ENCODE measurements at places on chromosomes 7 and 10. TPM values are rescaled to one million over a fixed set of nuclear protein-coding genes. Genes with fewer than 3 reads are reported as not detected.

DNA sequence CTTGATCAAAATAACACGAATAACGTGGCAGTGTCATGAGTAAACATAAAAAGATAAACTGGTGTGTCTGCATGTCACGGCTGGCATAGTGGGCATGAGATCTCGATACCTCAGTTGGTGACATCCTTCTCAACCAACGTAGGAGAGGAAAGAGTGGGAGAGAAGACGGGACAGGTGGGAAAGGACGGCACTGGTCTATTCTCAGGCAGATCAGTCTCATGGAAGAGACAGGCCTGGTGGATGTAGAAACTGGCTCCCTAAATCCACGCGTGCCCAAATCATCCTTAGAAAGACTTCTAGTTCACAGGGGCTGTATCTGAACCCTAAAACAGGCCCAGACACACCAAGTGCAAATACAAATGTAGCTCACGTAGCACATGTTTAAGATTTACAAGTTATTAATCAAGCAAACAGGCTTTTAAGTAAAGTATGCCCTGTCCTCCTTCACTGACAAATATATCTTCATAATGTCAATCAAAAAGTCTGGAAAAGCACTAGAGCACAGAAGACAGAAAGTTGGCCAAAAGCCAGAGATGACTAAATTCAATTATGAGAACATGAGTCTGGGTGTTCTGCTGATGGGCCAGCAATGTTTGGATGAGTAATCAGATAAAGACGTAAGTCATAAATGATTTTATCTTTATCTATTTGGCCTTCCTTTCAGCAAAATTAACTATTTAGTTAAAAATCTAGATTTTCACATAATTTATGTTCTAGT, 56.3 kb downstream of the SFMBT2 start:
- peak overlapping the region; percentile 14 for H3K27ac ChIP-seq
- H3K4me3 ChIP-seq: no peak overlapping the region
- peaks cover 7% of the 10 kb centered on the region for H3K4me1 ChIP-seq

GRCh38 chr10:125656523-125656922, 26.4 kb downstream of the TEX36 start:
- no peaks in the 10 kb centered on the region for H3K36me3 ChIP-seq
- H3K4me3 ChIP-seq: no peak overlapping the region
- DNase-seq: no peak
- no peak overlapping the region for H3K27ac ChIP-seq
- H3K27me3 ChIP-seq: peaks cover 6% of the 10 kb centered on the region
- H3K4me1 ChIP-seq: no peaks in the 10 kb centered on the region

DNA sequence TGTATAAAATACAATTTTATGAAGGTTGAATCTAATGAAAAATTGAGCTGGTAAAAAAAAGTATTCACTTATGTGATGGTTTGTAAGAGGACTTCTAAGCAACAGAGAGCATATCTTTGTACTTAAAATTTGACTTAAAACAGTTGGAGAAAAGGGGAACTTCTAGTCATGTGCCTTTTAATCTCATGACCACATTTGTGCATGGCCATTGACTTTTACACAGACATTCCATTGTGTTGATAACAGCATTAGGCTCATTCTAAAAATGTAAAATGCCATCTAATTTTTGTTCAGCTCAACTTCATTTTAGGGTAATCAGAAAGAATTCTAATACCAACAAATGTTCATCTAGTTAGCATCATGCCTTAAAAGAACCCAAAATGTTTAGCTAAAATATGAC, 119.9 kb downstream of the HPSE2 start:
- no peaks in the 10 kb centered on the region for H3K27me3 ChIP-seq
- no peaks in the 10 kb centered on the region for H3K4me1 ChIP-seq
- no peak overlapping the region for H3K27ac ChIP-seq
- DNase-seq: no peak

DNA sequence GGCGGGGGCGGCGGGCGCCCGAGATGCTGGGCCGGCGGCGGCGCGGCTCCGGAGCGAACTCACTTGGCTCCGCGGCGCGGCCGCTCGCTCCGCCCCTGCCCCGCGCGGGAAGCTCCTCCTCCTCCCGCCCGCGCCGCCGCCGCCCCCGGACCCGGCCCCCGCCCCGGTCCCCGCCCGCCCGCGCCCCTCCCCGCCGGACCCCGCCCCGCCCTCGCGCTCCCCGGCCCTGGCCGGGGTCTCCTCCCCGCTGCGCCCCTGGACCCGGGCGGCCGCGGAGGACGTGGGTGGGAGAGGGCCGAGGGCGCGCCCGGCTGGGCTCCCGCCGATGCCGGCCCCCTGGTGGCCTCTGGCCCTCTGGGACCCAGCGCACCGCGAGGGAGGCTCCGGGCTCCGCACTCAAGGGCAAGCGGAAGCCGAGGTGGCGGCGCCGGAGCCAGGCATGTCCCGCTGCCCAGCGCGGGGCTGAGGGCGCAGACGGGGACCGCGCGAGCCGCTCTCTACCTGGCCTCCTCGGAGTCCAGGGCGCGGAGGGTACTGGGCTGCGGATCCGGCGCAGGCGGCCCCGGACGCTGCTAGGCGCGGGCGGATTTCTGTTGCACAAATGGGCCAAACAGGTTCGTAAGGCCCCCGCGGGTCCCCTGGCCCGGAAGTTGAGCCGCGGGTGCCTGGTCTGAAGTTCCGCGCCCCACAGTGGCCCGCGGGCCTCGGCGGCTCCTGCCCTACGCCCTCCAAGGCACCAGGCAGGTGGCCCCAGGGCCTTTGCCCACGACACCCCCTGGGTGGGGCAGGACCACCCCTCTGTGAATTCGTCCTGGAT, at the start of gene TCERG1L:
TCERG1L (minus strand) TSS at position 61 of the 817 bp plus-strand sequence. CDS start 86 bp downstream, outside the sequence.
- no peak within 1 kb of the TSS for H3K27ac ChIP-seq
- peaks cover 33% of the 10 kb centered on the region for H3K27me3 ChIP-seq
- DNase-seq: no peak
- H3K36me3 ChIP-seq: no peaks in the 10 kb centered on the region
- H3K4me1 ChIP-seq: peaks cover 6% of the 10 kb centered on the region
- peak within 1 kb of the TSS; percentile 18 for H3K4me3 ChIP-seq

Gene GLCCI1
- total RNA-seq: 17.7 TPM

Gene NUP42
- total RNA-seq: 39.7 TPM

Gene SRRM3
- total RNA-seq: not detected

Gene GOLGA7B
- 11.0 TPM for total RNA-seq

Gene TEX36
- not detected for total RNA-seq
